ENCODE measurements at places on chromosomes 4 and X.

DNA sequence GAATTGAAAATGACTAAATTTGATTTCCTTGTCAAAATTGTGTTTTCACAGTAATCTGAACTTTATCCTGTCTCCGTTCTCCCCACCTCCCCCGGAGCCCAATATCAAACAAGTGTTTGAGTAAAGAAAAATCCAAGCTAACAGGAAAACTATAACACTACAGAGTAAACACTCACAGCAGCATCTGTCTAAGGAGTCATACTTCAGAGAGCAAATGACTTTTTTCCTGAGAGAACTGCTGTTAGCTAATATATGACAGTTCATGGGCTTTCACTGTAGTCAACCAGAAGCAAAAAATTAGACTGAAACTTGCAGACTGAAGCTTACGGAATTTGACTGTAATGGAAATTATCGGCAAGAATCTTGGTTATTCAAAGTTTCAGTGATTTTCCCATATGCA lies 321.7 kb downstream of the ANKRD50 start:
- no peak for DNase-seq

- no peak for DNase-seq
Measured at GRCh38 chr4:151573945-151574344, 165.0 kb downstream of the FHIP1A start.

- DNase-seq: no peak
Measured at GRCh38 chr4:73816814-73817213, 19.7 kb upstream of the CXCL6 start.

- no peak for DNase-seq
Measured at GRCh38 chr4:3389233-3390215, 52.2 kb upstream of the HGFAC start.

DNA sequence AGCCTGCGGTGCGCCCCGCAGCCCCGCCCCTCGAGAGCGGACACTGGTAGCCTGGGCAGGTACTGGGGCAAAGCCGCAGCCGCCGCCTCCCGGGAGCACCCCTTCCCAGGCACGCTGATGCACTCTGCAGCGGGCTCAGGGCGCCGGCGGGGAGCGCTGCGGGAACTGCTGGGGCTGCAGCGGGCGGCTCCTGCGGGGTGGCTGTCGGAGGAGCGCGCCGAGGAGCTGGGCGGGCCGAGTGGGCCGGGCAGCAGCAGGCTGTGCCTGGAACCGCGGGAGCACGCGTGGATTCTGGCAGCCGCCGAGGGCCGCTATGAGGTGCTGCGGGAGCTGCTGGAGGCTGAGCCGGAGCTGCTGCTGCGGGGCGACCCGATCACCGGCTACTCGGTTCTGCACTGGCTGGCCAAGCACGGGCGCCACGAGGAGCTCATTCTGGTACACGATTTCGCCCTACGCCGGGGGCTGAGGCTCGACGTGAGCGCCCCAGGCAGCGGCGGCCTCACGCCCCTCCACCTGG lies 401 bp downstream of the SOWAHD start:
- DNase-seq: no peak

DNA sequence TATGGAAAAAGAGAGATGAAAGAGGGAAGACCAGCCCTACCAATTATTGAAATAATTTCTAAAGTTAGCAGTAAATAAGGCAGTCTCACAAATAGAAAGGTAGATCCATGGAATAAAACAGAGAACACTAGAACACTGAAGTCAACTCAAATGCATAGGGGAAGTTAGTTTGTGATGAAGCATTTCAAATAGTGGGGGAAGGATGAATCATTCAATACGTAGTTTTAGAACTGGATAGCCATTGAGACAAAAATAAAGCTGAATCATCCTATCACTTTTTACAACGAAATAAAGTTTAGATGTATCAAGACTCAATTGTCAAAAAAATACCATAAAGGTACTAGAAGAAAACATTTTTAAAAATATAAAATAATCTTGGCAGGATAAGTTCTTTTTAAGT lies 143.2 kb upstream of the DGKK start:
- DNase-seq: no peak

GRCh38 chr4:184408684-184409081 lies 65.7 kb downstream of the IRF2 start:
- no peak for DNase-seq

GRCh38 chr4:179398414-179398813 lies 1956.2 kb upstream of the AGA start:
- no peak for DNase-seq

- DNase-seq: no peak
Measured at GRCh38 chr4:176156656-176157055, 38.7 kb downstream of the SPATA4 start.

DNA sequence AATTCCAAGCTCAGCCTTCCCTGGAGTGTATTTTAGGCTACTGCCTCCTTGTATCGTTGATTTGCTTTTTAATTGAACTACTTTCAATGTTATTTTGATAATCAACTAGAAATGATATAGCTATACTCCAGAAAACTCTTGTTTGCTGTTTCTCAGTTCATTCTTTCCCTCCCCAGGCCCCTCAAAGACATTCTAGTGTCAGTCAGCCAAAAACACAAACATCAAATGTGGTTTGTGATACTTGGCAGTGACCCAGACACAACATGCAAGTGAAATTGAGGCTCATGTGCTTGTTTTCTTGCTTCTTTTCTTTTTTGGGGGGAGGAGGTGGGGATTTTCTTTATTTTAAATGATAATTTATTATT lies 7.6 kb downstream of the FAT4 start:
- DNase-seq: no peak

Data from stimulated activated CD4-positive, alpha-beta T cell treated with anti-CD3 and anti-CD28 coated beads, TNF-alpha, amount 100 ng/mL, for 4 hours (primary cell).